ENCODE measurements at places on chromosomes 2 and 18.

GRCh38 chr2:39593439-39594393, 72.0 kb upstream of the TMEM178A start:
- peak; percentile 54 for DNase-seq

- no peak for DNase-seq
Measured at GRCh38 chr2:120741571-120742561, 6.2 kb downstream of the GLI2 start.

DNA sequence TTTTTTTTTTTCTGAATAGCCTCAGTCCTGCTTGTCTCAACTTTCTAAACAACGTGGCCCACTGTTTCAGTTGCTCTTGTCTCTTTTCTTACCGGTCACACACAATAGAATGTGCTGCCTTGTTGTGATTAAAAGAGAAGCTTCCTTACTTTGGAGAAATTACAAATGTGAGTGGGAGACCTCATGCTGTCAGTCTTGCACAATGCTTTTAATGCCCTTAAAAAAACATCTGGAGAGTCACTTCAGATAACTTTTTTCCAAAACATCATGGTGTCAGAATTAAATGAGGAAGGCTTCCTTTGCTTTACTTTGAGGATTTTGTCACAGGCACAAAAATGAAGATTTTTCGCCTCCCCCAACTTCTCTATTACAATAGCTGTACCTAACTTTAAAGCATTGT, 37.7 kb downstream of the LHCGR start:
- DNase-seq, result no peak

- DNase-seq, result no peak
Measured at GRCh38 chr2:173350383-173350782, 4.3 kb upstream of the CDCA7 start.

DNA sequence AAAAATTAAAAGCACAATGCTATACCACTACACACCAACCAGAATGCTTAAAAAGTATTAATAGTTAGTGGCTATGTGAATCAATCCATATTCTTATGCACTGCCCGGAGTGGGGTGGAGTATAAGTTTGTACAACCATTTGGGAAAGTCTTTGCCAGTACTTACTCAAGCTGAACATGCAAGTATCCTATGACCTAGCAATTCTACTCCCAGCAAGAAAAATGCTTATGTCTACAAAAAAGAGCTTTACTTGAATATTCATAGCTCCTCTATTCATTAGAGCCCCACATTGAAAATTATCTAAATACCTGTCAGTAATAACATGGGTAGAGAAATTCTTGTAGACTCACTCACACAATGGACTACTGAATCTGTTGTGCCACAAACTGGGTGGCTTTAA, 21.4 kb upstream of the CNOT11 start:
- no peak for DNase-seq

GRCh38 chr2:75200140-75201096, 1.1 kb upstream of the TACR1 start:
- peak; percentile 66 for DNase-seq

GRCh38 chr18:58908006-58908405, 43.3 kb downstream of the ZNF532 start:
- DNase-seq, result no peak

DNA sequence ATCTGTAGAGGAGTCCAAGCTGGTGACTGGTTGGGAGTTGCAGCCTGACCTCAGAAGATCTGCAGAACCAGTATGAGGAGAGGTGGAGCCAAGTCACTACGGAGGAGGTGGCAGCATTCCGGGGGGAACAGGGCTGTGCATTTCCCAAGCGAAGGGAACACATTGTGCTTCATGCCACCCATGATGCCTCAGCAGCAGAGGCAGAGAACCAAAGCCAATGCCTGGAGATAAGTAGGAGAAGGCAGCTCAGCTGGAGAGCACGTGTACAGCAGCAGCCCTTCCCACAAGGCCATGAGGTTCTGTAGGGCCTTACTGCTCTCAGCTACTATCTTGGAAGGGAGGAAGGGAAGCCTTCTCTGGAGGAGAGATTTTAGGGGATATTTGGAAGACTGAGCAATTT, 67.2 kb upstream of the LRPPRC start:
- DNase-seq, result no peak

GRCh38 chr18:50559752-50560680, at the start of gene MAPK4:
Gene MAPK4 (plus strand): TSS chr18:50560087. CDS start chr18:50663959, 103,872 bp downstream.
- peak; percentile 64 for DNase-seq

All from right forelimb (tissue), 1 donor.